ENCODE measurements at places on chromosomes 3 and 15. TPM values are rescaled to one million over a fixed set of nuclear protein-coding genes. Genes with fewer than 3 reads are reported as not detected.

GRCh38 chr3:192417559-192418055 lies 309.7 kb downstream of the FGF12 start:
- no peak for DNase-seq

DNA sequence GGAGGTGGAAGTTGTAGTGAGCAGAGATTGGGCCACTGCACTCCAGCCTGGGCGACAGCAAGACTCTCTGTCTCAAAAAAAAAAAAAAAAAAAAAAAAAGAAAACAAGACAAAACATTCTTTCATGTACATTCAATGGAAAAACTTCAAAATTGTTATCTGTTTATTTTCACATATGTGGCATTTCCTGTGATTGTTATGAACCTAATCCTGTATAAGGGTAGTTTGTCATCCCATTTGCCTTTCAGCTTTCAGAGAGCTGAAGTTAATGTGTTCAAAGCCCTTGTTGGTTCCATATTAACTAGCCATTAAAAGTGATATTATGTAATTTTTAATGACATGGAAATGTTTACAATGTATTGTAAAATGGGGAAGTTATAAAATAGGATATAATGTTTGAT lies 17.3 kb upstream of the NCK1 start:
- DNase-seq: no peak

- DNase-seq: no peak
Observed at GRCh38 chr3:54986294-54986693, 58.4 kb upstream of the LRTM1 start.

DNA sequence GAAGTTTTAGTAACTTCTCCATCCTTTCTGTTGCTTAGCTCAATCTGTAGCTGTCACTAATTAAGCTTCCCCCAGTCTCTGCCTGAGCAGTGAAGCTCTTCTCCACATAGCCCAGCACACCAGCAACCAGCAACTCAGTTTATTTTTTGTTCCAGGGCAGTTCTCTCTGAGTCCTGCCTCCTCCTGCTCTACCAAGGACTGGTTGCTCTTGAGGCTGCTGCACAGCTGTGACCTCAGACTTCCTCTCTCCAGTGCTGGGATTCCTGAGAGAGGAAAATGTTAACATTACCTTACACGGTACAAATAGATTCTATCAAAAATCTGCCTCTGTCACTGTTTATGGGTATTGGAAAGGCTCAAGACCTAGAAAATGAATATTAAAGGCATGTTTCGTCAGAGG lies 294.7 kb downstream of the OXSM start:
- no peak for DNase-seq

GRCh38 chr3:40306336-40306735 lies 3.2 kb upstream of the EIF1B start:
- DNase-seq: peak; percentile 13

DNA sequence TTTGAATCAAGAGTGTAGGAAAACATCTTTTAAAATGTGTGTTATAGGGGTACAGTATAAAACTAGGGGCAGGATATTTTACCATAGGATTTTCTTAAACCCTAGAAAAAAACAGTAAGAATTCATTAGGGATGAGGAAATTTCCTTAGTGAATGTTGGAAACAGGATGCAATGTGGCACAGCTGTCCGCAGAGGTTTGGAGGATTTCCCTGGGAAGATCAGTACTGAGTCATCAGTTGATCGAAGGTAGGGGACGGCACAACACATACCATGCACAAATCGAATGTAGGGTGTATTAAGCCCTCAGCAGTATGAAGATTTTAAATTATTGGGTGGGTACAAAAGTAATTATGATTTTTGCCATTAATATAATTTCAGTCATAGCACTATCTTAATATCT lies 49.9 kb downstream of the FNDC3B start:
- peak; percentile 80 for DNase-seq

- no peak for DNase-seq
Observed at GRCh38 chr3:127192576-127193232, at the start of gene PRR23E. Gene PRR23E, plus strand, starts transcription at chr3:127193131. Its CDS starts 3,555 bp downstream, at chr3:127196686.

DNA sequence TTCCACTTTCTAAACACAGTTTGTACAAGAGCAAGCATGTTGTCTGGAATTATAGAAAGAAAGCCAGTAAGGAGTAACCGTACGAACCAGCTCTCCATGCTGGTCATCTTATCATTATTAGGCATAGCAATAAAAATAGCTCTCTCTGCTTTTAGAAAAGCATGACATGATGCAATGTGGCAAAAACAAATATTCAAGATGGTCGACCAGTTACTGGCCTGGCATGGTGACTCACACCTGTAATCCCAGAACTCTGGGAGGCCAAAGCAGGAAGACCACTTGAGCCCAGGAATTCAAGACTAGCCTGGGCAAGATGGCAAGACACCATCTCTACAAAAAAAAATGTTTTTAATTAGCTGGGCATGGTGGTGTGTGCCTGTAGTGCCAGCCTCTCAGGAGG lies 2.6 kb upstream of the MAP4 start:
- DNase-seq: peak; percentile 87

GRCh38 chr3:16849229-16849628 lies 35.5 kb upstream of the PLCL2 start:
- no peak for DNase-seq

DNA sequence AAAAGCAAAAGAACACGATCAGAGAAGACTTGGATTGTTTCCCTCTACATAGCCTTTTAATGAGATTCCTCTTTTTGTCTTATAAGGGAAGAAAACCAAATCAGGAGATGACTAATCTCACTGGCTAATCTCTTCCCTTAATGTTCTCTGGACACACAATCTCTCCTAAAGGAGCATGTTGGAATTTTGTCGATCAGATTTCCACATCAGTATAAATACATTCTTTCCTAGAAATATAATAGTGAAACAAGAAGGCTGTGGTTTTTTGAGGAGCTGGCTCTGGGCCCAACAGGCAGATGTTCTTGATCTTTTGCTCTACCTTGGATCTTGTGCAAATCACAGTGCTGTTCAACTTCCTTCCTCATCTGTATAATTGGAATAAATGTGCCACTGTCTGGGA lies 94.0 kb downstream of the GTPBP8 start:
- DNase-seq: peak; percentile 86

- DNase-seq: no peak
Observed at GRCh38 chr15:74192751-74193150, 9.8 kb downstream of the STRA6 start.

DNA sequence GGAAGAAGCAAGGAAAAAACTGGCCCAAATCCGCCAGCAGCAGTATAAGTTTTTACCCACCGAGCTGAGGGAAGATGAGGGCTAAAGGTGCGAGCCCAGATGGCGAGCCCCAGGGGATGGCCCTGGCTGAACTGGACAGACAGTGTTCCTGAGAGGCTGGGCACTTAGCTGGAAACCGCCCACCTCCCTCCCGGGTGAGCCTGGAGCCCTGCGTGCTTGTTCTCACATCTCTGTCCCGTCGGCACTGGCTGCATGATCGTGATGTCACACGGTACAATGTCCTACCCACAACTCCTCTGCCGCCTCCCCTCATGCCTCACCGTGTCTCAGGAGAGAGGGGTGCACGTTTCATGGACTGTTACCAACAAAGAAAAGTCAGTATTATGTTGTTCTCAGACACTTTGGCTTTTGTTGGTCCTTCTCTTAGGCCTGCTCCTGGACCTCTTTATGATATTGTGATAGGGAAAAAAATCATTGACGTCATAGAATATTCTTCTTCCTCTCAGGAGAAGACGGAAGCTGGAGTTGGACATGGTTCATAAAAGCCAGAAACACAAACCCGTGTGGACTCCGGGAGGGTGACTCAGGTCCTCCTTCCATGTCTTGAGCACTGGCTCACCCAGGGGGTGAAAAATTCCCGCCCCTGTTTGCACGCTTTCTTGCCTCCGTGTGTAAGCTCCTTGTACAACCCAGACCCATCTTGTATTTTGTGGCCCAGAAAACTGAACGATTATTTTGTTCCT lies 201.8 kb upstream of the TPM1 start:
- no peak for DNase-seq

Gene SGO1
- 19.3 TPM for total RNA-seq

Gene TGM4
- 0.06 TPM for total RNA-seq

Gene GRM2
- 0.06 TPM for total RNA-seq

Gene CCDC14
- total RNA-seq: 50.4 TPM
